ENCODE measurements at places on chromosomes 12 and 14.
A peak's percentile ranks its signal among the peaks of the same experiment; 100 is the strongest.

DNA sequence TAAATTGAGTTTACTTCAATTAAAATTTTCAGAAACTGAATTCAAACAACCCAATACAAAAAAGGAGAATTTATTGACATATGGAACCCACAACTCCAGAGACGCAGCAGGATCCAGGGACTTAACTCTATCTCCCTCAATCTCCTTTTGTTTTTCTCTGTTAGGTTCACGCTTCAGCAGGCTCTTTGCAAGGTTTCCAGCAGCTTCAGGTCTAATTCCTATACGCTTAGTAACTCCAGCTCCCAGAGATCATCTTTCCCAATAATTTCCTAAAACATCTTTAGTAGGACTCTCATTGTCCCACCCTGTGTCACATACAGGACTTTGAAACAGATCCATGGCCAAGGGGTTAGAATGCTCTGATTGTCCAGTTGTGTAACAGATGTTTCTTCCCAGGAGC lies 175.2 kb downstream of the RMST start:
- no peak for DNase-seq

- DNase-seq: no peak
These were observed 12.8 kb upstream of the FGF23 start for GRCh38 chr12:4392223-4392742.

DNA sequence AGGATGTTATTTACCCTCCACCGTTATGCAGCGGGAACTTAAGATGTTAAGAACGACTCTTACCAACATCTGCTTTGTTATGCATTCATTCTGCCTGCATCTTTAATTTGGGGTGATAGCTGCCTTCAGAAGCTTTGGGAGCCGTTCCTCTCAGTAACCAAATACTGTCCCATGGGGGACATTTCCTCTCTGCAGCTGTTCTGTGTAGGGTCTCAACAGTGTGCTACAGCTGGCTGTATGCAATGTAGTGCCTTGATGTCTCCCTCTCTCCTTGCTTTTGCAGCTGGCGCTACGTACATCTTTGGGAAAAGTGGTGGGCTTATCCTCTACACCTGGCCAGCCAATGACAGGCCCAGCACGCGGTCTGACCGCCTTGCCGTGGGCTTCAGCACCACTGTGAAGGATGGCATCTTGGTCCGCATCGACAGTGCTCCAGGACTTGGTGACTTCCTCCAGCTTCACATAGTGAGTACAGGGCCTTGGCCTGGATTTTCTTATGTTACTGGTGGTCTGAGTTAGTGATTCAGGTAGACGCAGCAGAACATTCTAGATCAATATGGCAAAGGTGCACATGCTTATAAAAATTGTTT lies 744.3 kb downstream of the DIO2 start:
- no peak for DNase-seq

DNA sequence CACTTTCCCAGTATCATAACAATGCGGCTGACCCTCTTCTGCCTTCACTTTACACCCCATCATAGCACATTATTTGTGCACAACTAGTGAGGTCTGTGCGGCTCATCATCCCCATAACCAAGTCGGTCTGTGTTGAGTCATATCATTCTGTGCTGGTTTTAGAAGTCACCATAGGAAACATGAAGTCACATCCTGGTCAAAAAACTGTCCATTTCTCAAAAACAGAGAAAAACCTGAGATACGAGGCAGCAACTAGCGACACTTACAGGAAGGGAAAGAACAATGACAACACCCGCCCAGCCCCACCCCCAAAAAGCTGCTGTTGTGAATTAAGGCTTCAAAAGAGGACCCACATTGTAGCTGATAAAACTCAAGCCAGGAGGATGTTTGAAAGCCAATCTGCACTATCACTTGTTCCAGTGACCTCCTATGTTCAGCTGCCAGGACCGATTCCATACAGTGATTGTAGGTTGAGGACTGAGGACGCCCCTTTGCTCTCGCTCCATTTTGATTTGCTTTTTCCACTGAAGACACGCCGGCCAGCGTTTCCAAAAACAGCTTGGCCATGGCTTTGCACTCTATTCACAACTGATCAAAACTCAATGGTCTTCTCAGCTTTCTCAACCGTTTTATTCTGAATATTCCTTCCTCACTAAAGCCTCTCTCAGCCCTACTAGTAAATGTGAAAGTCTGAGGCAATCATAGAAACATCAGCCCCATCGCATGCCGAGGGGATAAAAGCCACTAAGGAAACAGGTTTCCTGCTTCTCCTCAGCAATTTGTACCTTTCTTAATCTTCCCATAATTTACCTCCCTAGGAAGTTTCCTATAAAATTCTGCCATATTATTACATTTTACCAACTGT lies 87.5 kb downstream of the DUSP16 start:
- no peak for DNase-seq

GRCh38 chr12:60194678-60195077 lies 598.8 kb downstream of the SLC16A7 start:
- no peak for DNase-seq

DNA sequence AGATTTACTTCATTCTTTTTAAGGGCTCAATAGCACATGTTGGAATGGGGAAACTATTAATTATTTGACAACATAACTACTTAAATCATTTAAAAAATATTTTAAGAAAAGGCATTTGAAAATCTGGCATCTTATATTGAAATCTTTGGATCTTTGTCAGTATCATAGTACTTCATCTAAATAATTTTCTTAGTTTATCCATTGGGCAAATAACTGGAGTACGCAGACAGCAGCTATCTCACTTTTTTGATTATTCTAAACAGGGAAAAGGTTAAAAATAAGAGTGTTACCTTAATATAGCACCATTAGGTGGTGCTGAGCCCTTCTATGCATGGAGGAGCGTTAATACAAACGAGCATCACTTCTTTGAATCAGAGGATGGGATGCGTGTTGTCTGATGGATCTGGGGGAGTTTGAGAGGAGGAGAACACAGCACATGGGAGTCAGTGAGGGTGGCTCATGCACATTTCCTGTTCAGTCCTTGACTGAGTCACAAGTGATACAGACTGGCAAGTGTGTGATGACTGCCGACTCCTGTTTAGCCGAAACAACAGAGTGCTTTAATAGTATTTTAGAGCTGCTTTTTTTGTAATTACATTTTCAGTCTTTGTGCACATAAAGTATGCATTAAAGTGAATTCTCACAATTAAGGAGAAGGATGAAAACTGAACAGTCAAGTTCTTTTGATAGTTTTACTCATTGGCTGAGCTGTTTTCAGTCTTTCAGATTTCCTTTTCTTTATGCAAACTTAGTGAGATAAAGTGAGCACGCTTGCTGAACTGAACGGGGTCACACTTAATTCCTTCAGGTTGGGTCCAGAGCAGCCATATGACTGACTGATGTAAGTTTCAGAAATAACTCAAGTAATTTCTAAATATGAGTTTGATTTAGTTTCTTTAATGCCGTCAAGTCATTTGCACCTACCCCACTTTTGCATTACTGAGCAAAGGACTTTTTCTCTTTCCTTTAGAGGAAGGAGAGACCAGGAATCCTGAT lies 92.7 kb downstream of the DIP2B start:
- DNase-seq: peak; percentile 67

- DNase-seq: no peak
These were observed 121.4 kb downstream of the KSR2 start for GRCh38 chr12:117847371-117847770.

DNA sequence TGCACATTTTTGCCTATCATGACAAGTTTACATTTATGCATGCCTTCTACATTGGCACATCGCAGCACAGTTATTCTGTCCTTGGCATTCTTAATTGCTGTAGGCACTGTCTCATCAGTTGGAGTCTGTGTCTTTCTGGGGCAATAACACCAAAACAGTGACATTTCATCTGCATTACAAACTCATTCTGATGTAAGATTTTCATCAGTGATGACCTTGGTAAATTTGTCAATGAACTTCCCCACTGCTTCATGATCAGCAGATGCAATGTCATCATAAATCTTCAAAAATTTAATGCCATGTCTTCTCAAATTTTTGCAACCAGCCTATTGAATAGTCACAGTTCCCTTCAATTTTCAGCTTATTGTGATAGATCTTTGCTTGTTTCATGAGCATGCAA lies 85.5 kb downstream of the CAPZA3 start:
- no peak for DNase-seq

- no peak for DNase-seq
These were observed 146.2 kb downstream of the BCL11B start for GRCh38 chr14:99125616-99126431.

GRCh38 chr12:60577607-60578006 lies 981.8 kb downstream of the SLC16A7 start:
- DNase-seq: no peak

DNA sequence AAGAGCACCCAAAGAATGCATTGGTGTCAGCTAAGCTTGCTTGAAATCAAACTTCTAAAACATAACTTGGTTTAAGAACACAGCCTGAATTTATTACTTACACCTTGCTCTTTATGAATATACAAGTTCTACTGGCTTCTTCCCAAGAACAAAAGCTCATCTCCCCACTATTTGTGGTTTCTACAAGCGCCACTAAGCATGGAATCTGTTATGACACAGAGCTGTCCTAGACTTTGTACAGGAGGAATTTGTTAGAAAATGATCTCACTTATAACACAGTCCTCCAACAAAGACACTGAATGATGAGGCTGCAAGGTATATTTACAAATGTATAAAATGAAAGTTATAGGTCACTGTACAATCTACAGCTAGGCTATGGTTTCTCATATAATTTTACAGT lies 452.1 kb downstream of the BCAT1 start:
- DNase-seq: no peak

DNA sequence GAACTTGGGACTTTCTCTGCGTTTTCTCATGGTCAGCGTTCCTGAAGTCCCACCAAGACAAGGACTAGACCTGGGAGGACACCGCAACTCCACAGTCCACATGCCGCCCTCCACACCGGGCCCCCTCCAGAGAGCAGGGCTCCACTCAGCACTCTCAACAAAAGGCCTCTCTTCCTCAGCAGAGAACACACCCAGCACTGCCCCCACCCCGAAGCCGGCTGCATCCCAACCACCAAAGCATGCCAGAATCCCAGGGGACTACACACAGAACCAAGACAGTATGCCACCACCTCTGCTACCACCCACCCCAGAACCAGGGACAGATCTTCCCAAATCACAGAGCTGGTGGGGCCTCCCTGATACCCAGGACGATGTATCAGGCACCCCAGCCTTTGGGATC lies 88.3 kb downstream of the BCL11B start:
- DNase-seq: no peak

DNA sequence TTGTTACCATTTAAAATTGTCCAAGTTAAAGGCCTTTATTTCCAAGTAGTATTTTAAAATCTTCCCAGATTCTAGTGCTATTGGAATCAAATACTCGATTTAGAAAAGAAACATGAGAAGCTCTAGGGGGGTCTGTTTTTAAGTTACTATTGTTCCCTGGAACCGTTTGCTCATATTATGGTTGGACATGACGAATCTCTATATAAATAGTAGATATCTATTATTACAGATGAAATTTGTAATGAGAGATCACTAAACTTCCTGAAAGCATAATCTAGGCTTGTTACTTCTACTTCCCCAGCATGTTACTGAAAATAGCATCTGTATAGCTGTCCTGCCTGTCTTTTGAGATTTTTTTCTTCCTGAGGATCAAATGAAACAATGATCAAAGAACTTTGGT lies 70.1 kb downstream of the LGR5 start:
- DNase-seq: no peak

DNA sequence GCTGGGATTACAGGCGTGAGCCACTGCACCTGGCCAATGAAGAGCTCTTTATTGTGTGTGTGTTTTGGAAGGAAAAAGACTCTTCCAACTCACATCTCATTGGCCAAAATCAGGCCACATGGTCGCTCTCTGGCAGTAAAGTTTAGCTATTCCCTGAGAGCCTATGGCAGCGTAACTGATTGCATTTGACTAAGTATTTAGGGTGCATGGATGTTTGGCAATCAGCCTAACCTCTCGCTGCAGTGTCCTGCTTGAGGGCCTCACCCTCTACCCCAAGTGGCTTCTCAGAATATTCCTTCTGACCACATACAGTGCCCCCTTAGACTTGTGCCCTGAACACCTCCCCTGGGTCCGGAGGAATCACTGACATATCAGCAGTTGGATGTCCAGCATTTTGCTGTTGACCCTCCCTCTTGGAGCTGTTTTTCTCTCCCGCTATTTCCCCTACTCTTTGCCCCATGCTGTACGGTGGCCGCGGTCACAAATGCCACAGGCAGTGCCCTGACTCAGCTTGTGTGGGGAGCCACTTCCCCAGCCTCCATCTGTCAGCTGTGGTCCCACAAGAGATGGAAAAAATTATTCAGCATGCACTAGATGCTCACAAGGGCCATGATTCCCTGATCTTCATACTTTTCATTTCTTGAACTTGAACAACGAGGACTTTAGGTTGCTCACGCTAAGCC lies 9.5 kb downstream of the PHETA1 start:
- no peak for DNase-seq

DNA sequence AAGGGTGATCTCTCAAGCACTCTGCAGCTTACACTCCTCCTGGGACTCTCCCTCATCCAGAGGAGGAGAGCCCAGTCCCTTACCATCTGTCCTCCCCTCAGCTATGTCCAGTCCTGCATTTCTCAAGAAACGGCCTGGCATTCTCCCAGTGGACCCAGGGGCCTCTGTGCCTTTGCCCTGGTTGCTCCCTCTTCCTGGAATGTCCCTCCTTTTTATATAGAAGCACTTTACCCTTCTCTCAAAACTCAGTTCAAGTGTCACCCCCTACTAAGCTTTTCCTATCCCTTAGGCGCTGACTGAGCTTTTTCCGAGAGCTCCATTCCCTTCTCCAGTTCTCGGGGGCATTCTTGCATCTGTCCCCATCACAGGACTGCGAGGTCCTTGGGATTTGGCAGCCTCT lies 8.9 kb upstream of the GLRX5 start:
- no peak for DNase-seq

GRCh38 chr14:50333014-50333509 lies 20.9 kb downstream of the DMAC2L start:
- DNase-seq: no peak

DNA sequence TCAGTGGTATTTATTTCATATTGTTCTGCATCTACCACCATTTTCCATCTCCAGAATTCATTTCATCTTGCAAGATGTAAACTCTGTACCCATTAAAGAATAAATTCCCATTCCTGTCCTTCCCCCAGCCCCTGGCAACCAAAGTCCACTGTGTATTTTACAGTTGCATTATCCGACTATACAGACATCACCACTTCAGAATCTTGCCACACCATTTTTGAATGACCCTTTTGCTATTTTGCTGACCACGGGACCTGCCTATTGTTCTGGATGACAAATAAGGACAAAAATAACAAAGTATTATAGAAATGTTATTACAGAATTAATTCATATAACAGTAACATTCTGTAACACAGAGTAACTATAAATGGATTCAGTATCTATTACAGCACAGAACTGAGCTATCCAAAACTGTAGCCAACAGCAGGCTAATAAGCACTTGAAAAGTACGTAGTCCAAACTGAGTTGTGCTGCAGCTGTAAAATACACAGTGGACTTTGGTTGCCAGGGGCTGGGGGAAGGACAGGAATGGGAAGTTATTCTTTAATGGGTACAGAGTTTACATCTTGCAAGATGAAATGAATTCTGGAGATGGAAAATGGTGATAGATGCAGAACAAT lies 61.3 kb downstream of the CDK17 start:
- no peak for DNase-seq

GRCh38 chr14:55845963-55846825 lies 266.2 kb downstream of the KTN1 start:
- DNase-seq: no peak
